Brain pericyte (primary cell): ENCODE measurements at places on chromosomes 16 and 17.

DNA sequence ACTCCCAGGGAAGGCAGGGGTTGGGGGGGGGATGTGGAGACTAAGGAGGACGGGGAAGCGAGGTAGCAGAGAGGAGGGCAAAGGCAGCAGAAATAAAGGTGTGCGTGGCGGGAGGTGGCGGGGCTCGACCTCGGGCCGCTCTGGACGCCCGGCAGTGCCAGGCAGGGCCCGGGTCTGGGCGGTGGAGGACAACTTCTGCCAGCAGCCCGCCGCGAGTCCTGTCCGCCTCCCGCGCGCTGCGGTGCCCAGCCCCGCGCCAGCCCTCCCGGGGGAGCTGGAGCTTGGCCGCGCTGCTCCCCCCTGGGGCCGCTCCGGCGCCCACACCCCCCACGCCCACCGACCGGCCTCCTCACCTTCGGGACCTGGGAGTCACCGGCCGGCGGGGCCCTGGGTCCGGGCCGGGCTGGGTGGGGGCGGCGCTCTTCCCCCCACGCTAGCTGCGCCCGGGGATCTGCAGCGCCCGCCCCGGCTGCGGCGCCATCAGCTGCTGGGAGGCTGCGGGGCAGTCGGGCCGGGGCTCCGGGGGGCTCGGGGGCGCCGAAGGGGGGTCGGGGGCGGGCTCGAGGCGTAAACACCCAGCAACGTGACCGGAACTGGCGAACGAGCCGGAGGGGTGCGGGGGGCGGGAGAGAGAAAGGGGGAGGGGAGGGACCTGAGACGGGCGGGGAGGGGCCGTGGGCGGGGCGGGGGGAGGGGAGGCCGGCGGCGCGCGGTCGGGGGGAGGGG is at the start of gene CCDC92B:
CCDC92B (minus strand) TSS at position 595 of the 726 bp plus-strand sequence. CDS start 14,507 bp downstream, outside the sequence.
- DNase-seq = no peak

DNA sequence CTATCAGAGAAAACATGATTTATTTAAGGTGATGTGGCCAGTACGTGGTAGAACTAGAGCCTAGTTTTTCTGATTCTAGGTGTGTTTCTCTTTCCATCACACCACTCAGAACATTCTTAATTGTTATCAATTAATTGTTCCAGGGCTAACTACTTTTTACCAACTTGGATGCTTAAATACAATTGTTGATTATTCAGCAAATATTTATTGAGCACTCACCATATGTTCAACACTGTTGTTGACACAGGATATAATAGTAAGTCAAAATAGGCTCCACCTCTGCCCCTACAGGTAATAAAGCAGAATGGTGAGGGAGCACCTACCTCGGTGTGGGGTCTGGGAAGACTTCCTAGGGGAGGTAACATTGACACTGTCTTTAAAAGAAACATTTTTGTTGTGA is 16.1 kb downstream of the GNAO1 start:
- no peak for DNase-seq

DNA sequence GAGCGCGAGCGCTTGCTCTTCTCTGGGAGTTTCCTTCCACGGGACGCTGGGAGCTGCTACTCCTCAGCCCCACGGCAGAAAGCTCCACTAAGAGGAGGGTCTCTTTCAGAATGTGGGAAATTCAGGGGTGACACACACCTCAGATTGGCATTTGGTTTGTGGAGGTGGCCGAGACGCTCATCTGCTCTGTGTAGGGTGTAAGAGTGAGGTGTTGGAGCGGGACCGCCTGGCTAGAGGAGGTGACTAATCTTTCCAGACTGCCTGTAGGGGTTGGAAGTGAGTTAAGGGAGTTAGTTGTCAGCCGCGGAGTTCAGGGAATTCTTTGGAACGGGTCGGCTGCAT is 735 bp downstream of the PSMD11 start:
- DNase-seq = no peak

DNA sequence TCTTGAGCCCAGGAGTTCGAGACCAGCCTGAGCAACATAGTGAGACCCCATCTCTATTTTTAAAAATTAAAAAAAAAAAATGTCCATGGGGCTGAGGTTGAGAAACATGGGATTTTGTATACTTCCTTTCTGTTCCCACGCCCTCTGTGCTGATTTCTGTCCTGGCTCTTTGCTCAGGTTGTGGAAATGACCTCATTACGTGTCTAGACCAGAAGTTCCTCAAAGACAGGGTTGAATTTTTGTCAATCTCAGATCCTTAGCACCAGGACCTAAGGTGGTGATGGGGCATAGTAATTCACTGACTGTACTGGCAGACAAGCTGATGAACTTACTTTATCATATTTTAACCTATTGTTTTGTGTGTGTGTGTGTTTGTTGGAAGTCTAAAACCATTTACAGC is 11.2 kb upstream of the HNF1B start:
- no peak for DNase-seq

- DNase-seq = no peak
These were observed 89.1 kb downstream of the CDH13 start for GRCh38 chr16:82715833-82716232.

DNA sequence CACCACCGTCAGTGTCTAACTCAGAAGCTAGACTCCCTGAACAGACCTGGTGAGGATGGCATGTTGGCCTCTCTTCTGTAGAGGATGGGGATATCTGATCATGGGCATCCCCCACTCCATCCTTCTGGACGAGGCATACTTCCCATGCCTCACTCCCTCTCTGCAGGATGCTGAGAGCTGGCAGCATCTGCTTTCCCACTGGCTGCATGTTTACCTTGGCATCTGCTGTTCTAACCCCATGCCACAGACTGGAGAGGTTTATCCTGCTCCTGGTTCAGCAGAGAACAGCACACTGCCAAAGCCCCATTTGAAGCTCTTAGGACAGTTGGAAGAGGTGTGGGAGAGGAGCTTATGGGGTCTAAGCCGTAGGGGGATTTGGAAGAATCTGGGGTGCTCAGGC is 46.0 kb downstream of the YPEL2 start:
- peak; percentile 87 for DNase-seq

- no peak for DNase-seq
These were observed 21.4 kb upstream of the PITPNM3 start for GRCh38 chr17:6577686-6578263.

DNA sequence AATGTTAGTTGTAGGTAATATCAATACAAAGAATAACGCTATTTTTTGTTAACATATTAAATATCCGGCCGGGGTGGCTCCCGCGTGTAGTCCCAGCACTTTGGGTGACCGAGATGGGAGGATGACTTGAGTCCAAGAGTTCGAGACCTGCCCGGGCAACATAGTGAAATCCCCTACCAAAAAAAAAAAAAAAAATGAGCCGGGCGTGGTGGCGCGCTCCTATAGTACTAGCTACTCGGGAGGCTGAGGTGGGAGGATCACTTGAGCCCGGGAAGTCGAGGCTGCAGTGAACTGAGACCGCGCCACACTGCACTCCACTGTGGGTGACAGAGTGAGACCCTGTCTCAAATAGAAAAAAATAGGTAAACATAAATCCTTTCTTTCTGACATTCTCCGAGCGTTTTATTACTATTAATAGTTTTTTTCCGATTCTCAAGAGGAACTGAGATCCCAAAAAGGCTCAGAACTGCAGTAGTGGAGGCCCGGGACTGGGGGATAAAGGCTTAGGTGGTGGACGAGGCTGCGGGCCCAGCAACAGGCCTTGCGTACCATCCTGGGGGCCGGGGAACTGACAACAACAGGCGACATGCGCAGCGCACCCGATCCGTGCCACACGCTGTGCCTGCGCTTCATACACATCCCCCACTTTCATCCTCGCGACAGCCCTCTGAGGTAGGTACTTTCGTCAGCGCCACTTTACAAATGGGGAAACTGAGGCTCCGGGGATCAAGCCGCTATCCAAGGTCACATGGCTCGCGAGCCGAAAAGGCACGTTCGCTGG is 919 bp downstream of the N4BP1 start:
- no peak for DNase-seq

GRCh38 chr17:29669266-29669665 is 46.6 kb upstream of the CORO6 start:
- DNase-seq = no peak

GRCh38 chr16:2386990-2387389 is 42.3 kb upstream of the CCNF start:
- DNase-seq = no peak

DNA sequence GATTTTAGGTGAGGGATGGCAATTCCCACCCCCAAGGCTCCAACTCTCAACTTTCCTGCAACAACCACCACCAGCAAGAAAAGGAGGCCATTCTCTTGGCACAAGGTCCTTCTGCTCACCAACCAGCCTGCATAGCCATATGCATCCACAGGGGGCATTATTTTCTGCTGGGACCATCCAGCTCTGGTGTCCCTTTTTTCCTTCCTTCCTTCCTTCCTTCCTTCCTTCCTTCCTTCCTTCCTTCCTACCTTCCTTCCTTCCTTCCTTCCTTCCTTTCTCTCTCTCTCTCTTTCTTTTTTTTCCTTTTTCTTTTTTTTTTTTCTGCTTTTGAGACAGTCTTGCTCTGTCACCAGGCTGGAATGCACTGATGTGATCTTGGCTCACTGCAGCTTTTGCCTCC is 21.1 kb upstream of the COX10 start:
- no peak for DNase-seq

- DNase-seq = no peak
These were observed 172.7 kb downstream of the TANC2 start for GRCh38 chr17:63138713-63139112.

- no peak for DNase-seq
These were observed 24.9 kb upstream of the CLEC18A start for GRCh38 chr16:69926241-69926640.

DNA sequence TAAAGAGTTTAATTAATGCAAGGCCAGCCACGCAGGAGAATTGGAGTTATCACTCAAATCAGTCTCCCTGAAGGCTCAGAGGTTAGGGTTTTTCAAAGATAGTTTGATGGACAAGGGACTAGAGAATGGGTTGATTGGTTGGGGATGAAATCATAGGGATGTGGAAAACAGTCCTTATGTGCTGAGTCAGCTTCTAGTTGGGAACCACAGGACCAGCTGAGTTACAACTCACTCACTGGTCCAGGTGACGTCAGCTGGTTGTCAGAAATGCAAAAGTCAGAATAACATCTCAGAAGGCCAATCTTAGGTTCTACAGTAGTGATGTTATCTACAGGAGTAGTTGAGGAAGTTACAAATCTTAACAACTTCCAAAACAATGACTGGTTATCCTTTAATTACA is 47.6 kb downstream of the CPD start:
- DNase-seq = no peak

- DNase-seq = no peak
These were observed 5.8 kb upstream of the ZNF23 start for GRCh38 chr16:71467810-71468209.

- DNase-seq = no peak
These were observed 6.5 kb downstream of the GRB7 start for GRCh38 chr17:39744075-39744835.

DNA sequence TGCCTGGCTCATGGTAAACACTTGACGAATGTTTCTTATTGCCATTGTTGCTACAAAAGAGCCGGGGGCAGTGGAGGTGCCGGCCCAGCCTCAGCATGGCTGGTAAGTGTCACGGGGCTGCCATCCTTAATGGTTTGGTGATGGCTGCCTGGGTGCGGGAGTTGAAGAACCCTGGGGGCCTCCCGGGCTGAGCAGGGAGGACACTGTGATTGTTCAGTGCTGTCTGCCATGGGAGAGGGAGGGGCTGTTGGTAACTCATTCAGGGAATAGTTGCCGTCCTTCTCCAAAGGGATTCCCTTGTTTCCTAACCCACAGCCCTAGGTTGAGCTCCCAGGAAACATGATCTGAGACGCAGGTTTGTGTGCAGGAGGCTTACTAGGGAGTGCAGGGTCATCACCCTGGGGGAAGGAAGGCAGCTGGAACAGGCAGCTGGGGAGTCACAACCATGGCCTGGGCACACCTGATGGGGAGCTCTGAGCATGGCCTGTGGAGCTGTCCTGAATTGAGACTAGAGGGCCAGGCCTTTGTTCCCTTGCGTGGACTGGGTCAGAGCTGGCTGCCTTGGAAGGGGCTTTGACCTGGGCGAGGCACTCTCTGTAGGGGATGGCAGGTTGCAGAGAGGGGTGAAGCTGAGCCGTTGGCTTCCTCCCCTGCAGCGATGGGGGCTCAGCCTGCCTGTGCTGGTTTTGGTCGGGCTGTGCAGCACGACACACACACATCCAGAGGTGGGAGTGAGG is 85.7 kb downstream of the PLCG2 start:
- no peak for DNase-seq

- DNase-seq = no peak
These were observed 48.5 kb downstream of the CEP95 start for GRCh38 chr17:64555281-64555680.

DNA sequence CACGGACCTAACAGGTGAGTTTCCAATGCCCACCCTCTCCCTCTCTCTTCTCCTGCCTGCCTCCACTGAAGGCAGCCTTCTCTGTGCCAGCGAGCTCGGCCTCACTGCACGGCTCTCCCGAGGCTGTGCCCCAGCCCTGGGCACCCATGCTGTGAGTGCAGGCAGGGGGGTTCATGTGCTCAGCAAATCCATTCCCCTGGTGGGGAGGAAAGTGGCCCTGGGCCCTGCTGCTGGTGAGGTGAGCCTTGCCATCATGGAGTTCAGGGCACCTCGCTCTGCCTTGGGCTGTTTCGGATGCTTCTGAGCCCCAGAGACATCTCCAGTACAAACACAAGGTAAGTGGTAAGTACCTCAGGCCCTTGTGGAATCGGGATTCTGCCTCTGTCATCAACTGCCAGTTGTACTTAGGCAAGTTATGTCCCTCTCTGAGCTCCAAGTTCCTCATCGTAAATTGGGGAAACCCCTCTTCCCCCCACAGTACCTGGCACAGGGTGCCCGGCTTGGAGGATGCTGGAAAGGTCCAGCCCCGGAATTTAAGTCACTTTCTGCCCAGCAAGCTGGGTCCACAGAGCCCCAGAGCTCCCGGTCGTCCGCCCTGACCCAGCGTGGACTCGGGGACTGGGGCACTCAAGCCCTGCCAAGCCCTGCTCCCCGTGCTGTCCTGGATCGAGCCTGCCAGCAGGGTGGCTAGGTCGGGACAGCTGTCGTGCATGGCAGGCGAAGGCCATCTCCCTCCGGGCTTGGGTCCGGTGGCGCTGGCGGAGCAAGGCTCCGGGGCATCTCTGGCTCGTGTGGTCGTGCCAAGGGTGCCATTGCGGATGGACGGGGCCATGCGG is 684 bp upstream of the NUDT16L1 start:
- DNase-seq = no peak

DNA sequence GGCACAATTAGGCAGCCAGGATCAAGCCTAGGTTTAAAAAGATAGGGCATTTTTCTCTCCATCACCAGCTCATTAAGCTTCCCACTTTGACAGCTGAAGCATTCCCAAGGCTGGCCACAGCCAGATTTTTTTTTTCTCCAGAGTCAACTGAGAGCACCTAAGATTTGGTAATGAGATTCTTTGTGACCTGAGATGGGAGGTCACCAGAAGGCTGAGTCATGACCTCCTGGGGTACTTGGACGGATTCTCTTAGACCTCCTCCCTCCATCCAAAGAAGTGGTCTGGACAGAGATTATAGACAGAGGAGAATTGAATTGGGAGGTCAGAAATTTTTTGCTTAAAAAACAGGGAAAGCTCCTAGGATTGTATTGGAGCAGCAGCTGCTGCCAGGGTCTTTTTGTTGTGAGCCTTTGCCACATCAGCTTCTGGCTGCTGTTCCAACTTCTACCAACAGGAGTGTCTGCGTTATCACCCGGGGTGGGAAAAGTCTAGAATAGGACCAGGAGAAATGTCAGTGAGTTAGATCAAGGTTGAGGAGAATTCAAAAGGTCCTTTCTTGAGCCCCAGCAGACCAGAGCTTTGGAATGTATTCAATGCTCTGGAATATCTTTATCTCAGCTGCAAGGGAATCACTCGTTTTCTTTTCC is 221.2 kb upstream of the N4BP1 start:
- no peak for DNase-seq
